Pancreas (tissue), 10 donors: ENCODE measurements at places on chromosomes 1 and 21.
A peak's percentile ranks its signal among the peaks of the same experiment; 100 is the strongest.

DNA sequence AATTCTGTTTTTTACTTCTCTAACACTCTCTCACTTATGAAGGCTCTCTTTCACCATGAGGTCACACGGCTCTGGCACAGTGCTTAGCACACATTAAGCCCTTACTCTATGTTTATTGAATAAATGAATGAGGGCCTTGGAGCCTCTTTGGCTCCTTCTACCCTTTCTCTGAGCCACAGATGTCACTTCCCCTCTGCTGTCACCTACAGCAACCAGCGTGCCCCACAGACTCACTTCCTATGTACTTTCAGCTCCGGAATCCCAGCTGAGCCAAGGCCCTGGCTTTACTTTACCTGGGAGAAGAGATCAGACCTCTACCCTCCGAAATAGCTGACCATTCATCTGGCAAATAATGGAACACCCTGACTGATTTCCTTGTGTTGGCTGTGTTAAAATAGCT, 53.7 kb upstream of the HMCN1 start:
- no peak for DNase-seq

GRCh38 chr1:38020396-38020795, 7.9 kb downstream of the UTP11 start:
- DNase-seq, result no peak

- no peak for DNase-seq
Observed at GRCh38 chr1:222171005-222171404, 376.9 kb downstream of the HHIPL2 start.

- no peak for DNase-seq
Observed at GRCh38 chr1:6592441-6592840, 10.2 kb downstream of the KLHL21 start.

DNA sequence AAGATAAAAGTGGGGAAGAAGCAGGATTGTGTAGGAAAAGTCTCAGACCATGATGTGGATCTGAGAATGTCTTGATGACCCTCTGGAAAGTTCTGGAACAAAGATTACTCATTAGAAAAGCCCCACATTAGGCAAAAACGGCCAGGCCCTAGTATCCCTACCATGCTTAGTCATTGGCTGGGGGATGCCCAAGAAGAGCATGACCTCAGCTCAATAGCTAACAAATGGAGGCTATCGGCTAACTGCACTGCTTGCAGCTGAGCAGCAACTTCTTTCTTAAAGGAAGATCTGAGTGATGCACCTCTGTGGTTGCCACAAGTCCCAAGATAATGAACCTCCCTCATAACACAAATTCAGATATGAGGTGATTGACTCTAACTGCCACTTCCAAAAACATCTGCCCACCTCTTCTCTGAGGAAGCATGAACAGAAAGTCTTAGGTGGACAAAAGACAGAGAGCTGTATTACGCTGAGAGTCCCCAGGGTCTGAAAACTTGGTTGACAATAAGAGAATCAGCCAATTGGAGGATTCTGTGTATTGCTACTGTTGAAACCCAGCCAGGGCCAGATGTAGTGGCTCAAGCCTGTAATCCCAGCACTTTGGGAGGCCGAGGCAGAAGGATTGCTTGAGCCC, 64.6 kb upstream of the AK4 start:
- DNase-seq, result no peak

DNA sequence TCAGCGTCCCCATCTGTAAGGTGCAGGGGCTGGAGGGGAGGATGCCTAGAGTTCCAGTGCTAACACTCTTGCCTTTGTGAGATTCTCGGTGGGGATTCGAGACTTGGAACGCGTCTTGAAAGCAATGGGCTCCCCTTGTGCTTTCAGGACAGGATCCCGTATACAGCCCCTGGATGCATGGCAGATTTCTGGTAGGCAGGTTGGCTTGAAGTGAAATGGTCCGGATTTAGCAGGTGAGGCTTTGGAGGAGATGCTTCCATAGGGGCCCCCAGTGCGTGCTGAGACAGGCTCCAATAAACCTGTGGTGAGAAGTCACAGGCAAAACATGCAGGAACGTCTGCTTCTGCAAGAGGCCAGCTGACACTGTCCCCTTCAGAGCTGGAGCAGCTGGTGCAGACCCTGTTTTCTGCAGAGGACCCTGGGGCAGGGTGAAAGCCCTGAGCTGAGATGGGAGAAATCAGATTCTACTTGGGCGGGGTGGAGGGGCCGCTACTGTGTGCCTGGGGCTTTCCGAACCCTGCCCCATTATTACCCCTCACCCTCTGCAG, 270.4 kb downstream of the PTPRU start:
- no peak for DNase-seq

GRCh38 chr1:16438924-16439323, 1.6 kb upstream of the NECAP2 start:
- DNase-seq, result no peak

- DNase-seq, result no peak
Observed at GRCh38 chr1:22886211-22886610, 86.5 kb downstream of the LACTBL1 start.

GRCh38 chr21:17759511-17760178, 59.5 kb downstream of the C21orf91 start:
- no peak for DNase-seq

DNA sequence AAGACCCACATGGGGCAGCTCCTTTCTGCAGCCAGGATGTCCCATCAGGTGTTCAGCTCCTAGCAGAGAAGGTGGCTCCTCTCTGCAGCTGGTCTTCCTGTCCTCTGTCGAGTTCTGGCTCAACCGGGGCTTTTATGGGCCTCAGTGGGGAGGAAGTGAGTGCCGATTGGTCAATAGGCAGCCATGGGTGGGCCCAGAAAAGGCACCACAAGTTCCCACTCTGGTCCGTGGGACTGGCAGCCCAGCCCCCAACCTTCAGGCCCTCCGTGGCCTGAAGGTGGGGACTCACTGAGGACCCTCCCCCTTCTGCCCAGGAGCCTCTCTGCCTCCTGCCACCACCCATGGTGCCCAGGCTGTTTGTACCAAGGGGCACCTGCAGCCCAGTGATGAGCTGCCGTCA, 161.7 kb upstream of the DUSP10 start:
- DNase-seq, result no peak

DNA sequence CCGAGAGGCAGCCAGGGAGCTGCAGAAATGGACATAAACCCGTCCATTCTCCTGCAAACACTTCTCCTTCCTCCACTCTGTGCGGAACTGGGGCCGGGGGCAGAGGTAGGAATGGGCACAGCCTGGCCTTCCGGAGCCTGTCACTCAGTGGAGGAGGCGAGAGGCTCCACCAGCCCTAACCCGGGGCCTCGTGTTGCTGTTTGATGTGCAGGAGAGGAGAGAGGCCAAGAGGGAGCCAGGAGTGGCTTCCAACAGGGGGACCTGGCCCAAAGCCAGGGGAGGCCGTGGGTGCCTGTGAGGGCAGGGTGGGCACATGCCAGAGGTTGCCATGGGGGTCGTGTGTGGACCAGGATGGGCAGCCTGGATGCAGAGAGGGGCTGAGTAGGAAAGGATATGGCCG, 158.1 kb upstream of the ARHGEF16 start:
- no peak for DNase-seq

- DNase-seq, result peak; percentile 55
Observed at GRCh38 chr1:9726905-9727595, 75.5 kb downstream of the PIK3CD start.

GRCh38 chr1:153361480-153362109, 3.9 kb downstream of the S100A9 start:
- no peak for DNase-seq

- DNase-seq, result no peak
Observed at GRCh38 chr1:82446955-82447354, 646.2 kb downstream of the ADGRL2 start.

DNA sequence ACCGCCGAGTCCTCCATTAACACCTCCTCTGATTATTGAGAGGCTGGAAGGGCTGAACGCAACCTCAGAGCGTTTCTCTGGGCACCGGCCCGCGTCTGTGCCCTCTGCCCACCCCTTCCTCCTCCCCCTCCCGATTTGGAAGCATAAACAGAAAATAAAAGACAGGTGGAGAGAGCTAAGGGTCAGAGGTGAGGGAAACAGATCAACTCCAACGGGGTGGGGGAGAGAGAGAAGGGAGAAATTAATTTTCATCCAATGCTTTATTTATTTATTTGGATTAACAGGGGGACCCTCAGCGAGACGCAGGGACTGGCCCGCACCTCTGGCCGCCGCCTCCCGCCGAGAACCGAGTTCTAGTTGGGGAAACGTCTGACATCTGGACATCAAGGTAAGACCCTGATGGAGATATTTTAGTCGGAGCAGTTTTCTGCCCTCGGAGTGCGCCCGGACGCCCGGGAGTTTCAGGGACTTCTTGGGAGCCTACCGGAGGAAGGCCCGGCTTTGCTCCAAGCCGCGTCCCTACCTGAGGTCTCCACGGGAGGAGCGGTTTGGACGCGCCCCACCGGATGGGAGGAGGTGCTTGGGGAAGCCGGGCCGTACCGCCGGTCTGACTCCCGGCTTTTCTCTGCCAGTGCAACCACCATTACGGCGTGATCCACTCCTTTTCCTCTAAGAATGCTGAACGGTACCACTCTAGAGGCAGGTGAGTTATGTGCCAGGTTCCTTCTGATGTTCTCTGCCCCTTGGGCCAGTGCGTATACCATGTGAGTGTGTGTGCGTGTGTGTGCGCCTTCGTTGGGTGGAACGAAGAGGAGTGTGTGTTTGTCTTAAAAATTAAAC, 5.1 kb upstream of the LHX9 start:
- DNase-seq, result no peak

DNA sequence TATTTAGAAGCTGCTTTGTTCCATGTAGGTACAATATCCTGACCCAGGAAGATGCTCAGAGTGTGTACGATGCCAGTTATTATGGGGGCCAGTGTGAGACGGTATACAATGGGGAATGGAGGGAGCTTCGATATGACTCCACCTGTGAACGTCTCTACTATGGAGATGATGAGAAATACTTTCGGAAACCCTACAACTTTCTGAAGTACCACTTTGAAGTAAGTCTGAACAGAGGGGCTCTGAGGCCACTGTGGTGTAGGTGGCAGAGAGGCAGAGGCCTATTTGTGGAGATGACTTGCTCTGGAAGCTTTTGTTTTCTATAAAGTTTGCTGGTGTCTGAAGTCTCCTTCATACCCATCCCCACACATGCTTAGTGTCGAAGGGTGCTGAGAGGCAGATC, 26.8 kb downstream of the C8A start:
- no peak for DNase-seq

- no peak for DNase-seq
Observed at GRCh38 chr1:243623841-243624240, 226.2 kb downstream of the AKT3 start.

- DNase-seq, result no peak
Observed at GRCh38 chr1:12556368-12556930, 61.6 kb downstream of the DHRS3 start.

GRCh38 chr21:39818557-39818956, 48.7 kb upstream of the PCP4 start:
- DNase-seq, result no peak

- no peak for DNase-seq
Observed at GRCh38 chr1:4603295-4604110, 50.9 kb upstream of the AJAP1 start.

GRCh38 chr1:216750031-216750627, 26.9 kb upstream of the ESRRG start:
- DNase-seq, result peak; percentile 16

- DNase-seq, result no peak
Observed at GRCh38 chr21:33949516-33950430, 34.2 kb upstream of the ATP5PO start.

- DNase-seq, result no peak
Observed at GRCh38 chr1:204438628-204439027, 27.0 kb upstream of the PPP1R15B start.

DNA sequence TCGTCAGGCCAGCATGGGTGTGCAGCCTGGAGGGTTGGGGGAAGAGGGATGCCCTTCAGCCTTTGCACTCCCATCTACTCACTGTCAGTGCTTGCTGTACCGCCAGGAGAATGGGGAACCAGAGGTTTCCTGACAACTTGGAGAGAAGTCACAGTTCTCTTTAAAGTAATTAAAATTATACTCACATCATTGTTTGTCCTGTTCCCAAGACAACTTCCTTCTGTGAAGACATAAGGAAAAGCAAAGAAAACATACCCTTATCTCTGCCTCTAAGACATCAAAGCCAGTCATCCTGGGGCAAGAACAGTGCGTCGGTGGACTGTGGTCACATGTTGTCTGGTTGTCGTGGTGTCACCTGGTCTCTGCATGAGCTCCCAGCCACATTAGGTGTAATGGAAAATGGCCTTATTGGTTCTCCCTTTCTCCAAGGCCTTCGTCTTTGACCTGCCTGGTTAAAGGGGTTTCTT, 17.6 kb downstream of the TRAF5 start:
- no peak for DNase-seq

- DNase-seq, result no peak
Observed at GRCh38 chr1:113617438-113618141, 141.7 kb downstream of the PHTF1 start.

DNA sequence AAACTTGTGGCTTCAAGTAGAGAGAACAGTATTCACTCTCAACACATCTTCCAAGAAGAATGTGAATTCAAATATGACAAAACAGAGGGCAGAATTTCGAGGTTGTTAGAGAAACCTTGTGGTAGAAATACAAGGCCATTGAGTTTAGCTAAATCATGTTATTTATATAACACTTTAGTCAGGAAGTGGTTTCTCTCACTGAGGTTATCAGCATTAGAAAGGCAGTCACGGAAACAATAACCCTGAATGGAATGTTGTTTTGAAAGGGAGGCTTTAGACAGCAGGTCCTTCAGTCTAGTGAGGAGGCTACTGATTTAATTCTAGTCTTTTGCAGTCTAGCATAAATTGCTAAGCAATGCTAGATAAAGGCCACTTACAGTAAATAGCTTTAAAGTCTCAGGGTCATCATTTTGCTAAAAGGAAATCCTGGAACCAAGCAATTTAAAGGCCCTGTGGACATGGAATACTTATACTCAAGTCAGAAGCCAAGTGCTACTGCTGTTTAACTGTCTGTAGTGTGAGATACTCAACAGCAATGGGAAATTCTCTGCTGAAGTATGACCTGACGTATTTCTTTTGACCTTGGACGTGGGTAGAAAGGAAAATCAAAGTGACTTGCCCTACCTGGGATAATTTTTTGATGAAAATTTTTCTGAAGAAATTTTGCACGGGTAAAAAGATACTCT, 89.0 kb upstream of the CHODL start:
- no peak for DNase-seq

DNA sequence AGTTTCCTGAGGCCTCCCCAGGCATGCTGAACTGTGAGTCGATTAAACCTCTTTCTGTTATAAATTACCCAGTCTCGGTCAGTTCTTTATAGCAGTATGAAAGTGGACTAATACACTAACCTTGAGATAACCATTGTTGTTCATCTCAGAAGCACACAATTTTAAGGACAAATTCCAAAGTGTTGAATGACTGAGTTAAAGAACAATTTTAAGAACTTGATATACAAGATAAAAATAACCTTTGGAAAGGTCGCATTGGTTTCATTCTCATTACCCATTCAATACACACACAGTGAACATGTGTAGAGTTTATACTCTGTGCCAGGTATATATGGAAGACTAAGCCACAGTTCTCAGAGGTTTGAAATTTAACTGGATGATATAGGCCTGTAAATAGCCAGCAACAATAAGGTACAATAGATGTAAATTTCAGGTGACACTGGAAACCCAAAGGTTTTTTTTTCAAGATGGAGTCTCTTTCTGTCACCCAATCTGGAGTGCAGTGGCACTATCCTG, 19.1 kb upstream of the SRSF10 start:
- DNase-seq, result no peak
